8988T (cell line): ENCODE measurements at places on chromosomes 12 and 14.

- no peak for DNase-seq
Observed at GRCh38 chr14:73862480-73862879, 10.8 kb downstream of the PTGR2 start.

DNA sequence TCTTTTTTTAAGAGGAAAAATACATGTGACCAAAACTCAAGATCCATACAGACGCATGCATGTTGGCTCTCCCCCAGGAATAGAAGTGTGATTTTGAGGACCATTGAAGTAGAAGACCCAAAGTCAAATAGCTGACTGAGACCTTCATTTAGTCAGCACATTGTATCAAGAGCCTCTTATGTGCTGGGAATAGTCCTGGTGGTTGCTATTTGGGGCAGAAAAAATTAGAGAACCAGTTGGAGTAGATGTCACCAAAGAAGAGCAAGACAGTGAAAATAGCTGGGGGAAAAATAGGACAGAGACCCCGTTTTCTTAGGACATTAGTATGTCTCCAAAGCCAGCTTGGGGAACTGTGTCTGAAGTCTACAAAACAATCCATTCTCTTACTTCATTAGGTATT lies 93.6 kb downstream of the PELI2 start:
- DNase-seq: no peak

GRCh38 chr12:123475246-123475703 lies 17.3 kb downstream of the SNRNP35 start:
- DNase-seq: no peak

- no peak for DNase-seq
Observed at GRCh38 chr12:70096759-70097410, 146.3 kb upstream of the CNOT2 start.
